ENCODE measurements at places on chromosomes 13 and 19. TPM values are rescaled to one million over a fixed set of nuclear protein-coding genes. Genes with fewer than 3 reads are reported as not detected.
A peak's percentile ranks its signal among the peaks of the same experiment; 100 is the strongest.

The LSM14A gene
- total RNA-seq = 108 TPM

The ZNF708 gene
- total RNA-seq = 10.6 TPM

The ZNF439 gene
- 7.6 TPM for total RNA-seq

GRCh38 chr19:21680671-21681070 lies 86.7 kb downstream of the ZNF100 start:
- no peak overlapping the region for H3K27ac ChIP-seq
- no peak overlapping the region for H3K4me3 ChIP-seq
- no peaks in the 10 kb centered on the region for H3K4me1 ChIP-seq

The STOML3 gene
- 2.8 TPM for total RNA-seq

The SCEL gene
- 166 TPM for total RNA-seq

The PRRG2 gene
- total RNA-seq = 13.6 TPM

- H3K27ac ChIP-seq = peak overlapping the region; percentile 62
- no peaks in the 10 kb centered on the region for H3K27me3 ChIP-seq
- H3K4me3 ChIP-seq = no peak overlapping the region
- H3K36me3 ChIP-seq = no peaks in the 10 kb centered on the region
- peaks cover 3% of the 10 kb centered on the region for H3K4me1 ChIP-seq
- DNase-seq = peak; percentile 73
These were observed 11.6 kb upstream of the DNMT1 start for GRCh38 chr19:10206226-10206885.

The THOP1 gene
- total RNA-seq = 65.3 TPM

The RPS5 gene
- 842 TPM for total RNA-seq

Data from left lung (tissue), 14 donors.